ENCODE measurements at places on chromosomes 4 and X.
A peak's percentile ranks its signal among the peaks of the same experiment; 100 is the strongest.

DNA sequence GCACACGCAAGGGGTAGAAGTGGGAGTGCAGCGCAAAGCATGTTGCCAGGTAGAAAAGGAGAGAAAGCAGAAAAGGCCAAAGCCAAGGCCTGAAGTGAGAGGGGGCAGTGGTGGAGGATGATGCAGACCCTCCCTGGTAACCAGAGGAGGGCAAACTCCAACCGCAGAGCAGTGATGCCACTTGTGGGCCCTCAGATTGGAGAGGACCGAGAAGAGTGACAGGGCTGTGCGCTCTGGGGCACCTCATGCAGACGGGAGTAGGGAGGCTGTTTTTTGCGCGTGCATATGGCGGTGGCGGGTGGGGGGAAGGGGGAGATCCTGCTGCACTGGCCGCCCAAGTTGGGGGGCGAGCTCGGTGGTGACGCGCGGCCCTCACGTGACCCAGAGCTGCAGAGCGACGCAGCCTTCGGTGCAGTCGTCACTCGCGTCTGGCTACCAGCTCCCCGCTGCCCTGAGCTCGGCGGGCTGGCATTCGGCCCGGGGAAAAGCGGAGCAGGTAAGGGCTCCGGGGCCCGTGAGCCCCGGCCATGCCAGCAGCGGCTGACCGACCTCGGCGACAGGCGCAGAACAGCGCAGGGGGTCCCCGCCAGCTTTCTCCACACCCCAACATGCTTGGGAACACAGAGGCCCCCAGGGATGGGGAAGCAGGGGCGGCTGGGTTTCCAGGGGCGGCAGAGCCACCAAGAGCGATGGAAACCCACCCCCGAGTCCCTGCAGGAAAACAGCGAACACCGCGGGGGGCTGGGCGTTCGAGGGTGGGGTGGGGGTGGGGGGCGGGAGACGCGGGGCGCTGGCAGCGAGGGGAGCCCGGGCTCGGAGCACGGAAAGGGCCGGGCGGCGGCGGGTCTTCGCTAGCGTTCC lies at the start of gene BEX3:
TSS of gene BEX3 (plus strand) at position 421 of the 861 bp plus-strand sequence. CDS start 984 bp downstream, outside the sequence.
- DNase-seq, result peak; percentile 57

DNA sequence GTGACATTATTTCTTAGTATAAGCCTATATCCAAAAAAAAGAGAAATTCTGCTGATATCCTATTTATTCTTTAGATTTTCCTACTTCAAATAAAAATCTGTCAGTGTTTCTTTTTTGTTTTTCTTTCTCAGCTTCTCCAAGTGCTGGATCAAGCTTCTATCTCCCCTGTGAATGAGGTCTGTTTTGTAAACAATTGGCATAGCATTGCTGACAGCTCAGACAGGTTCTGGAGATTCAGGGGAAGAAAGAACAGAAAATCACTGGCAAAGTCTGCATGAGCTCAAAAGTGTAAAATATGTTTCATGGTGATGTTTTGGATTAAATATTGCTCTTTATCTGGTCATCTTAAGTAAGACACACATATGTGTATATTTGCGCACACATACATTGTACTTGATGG lies 492.0 kb upstream of the IGFBP7 start:
- DNase-seq, result no peak

DNA sequence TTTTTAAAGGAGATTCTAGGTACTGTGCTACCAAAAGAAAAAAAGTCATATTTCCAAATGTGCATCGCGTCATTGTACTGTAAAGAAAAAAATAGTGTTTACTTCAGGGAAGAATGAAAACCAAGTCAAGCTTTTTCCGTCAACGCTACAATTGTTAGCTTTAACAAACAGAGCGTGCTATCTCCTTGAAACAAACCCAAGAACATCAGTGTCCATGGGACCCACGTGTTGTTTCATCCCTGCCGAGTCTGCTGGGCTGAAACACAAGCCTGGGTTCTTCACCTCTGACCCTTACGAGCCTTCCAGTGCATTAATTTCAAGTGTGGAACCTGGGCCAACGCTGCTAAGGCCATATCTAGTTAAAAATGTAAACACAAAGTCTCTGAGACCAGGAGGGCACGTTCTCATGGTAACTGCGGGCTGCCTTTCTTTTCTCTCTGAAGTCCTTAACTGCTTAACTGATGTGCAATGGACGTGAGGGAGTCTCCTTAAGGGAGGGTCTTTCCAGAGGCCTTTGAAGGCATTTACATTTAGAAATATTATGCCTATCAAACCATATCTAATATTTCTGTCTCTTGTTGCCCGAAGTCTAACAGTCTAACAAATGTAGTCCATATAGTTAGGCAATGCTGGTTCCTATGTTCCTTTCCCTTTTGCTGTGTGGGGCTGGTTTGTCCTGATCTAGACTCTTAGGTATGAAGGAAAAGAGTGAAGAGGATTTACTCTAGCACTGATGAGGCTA lies 36.3 kb downstream of the ING2 start:
- no peak for DNase-seq

- DNase-seq, result no peak
Measured at GRCh38 chr4:127548990-127549925, 83.5 kb upstream of the INTU start.

Measured in EL (cell line).